Stimulated activated CD8-positive, alpha-beta memory T cell treated with anti-CD3 and anti-CD28 coated beads, Interleukin-7, amount 100 ng/mL, for 48 hours (primary cell): ENCODE measurements at places on chromosomes 16 and 17.

- DNase-seq = no peak
Measured at GRCh38 chr17:38341035-38341721, 2.6 kb downstream of the GPR179 start.

DNA sequence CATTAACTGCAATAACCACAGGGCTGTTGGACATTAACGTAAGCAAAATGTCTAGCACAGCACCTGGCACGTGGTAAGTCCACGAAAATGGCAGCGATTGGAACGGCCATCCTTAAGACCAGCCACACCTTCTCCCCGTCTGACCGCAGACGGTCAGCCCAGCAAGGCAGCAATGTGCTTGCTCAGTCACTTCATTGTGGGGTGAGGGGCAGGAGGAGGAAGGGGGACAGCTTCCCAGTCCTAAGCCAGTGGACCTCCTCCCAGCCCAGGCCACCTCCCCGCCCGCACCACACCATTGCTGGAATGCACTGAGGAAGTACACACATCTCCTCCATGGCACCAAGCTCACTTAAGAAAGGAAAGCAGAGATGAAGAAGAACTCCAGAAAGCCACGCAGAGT lies 8.6 kb upstream of the MYLK3 start:
- DNase-seq = no peak

DNA sequence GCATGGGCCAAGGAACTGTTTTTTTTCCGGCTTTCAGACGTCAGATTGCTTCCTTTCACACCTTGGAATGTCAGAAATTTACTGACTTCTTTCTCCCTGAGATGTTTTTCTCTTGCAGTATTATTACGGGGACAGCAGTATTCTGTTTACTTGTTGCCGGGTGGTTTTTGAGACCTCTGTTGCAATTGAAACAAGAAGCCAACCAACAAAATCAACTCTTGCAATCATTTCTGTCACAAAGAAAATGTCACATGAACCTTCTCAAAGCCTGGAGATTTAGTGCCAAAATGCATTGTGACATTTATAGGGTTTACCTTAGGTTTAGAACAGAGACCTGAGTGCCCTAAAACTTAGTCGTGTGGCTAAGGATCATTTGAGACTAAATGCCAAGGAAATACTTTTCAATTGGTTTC lies 174.3 kb downstream of the MAP2K6 start:
- no peak for DNase-seq

DNA sequence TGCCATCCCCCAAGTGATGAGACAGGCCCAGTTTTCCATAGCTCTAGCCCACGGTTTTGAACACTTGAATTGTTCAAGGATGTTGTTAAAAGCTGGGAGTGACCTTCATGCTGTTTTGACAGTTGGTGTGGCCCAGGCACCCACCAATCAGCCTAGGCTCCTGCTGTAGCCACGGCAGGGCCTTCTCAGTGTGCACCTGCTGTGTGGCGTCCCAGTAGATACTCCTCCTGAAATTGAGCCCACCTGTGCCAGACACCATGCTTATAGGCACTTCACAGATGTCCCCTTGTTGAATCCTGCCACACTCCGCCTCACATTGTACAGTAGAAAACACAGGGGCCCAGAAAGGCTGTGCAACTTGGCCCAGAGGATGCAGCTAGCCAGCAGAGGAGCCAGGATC lies 86.4 kb downstream of the SOCS1 start:
- no peak for DNase-seq

DNA sequence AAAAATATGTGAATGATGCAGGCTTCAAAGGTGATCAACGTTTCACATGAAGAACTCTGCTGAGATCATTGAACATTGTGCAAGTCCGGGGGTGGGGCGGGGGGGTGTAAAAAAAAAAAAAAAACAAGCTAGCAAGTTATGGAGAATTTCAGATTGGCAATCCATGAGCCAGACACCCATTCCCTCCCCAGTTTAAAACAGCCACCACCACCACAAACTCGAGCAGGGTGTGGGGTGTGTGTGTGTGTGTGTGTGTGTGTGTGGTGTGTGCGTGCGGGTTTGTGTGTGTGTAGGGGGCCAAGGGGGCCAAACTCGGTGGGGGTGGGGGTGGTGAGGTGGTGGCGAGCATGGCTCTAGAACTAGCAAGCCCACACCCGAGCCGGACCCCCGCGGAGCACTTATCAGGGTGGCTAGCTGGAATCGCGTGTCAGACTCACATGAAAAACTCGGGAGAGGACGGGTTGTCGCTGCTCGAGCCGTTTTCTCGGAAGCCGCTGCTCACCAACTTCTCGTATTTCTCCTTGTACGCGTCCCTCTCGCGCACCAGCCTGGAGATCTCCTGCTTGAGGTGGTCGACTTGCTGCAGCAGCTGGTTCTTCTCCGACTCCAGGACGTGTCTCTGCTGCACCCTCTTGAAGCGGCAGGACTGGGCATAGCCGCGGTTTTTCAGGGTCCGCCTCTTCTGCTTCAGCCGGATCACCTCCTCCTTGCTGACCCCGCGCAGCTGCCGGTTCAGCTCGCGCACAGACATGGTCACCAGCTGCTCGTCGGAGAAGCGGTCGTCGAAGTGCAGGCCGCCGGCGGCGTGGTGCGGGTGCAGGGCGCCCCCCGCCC lies 2.0 kb downstream of the MAF start:
- no peak for DNase-seq

- no peak for DNase-seq
Measured at GRCh38 chr16:23990507-23990906, 154.7 kb downstream of the PRKCB start.

DNA sequence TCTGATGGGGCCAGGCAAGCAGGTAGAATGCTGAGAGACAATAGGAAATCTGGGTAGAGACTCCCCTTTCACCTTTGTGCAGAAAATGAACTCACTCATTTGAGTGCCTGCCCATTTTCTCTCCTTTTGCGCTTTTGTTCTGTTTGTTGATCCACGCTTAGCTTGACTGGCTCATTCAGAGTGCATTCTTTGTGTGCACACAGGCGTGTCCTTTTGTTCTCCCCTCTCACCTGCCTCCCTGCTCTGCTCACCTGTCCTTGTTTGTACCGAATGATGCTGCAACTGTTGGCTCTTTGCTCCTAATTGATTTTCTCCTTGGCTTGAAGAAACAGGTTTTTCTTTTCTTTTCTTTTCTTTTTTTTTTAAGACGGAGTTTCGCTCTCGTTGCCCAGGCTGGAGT lies 15.8 kb downstream of the PGS1 start:
- DNase-seq = no peak

DNA sequence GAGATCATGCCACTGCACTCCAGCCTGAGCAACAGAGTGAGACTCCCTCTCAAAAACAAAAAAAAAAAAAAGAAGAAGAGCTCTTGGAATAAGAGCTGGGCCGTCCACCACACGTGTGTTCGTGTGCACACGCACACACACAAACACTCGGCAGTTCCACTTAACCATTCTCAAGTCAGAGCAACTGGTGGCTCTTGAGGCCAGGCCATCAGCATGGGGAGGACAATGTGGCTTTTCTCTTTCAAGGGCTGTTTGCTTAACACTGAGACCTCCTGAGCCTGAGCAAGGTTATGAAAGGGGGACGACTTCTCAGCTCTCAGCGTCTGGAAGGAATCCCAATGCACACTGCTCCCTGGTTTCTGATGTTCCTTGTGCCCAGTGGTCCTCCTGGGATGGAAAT lies 444.9 kb downstream of the SOX9 start:
- no peak for DNase-seq

DNA sequence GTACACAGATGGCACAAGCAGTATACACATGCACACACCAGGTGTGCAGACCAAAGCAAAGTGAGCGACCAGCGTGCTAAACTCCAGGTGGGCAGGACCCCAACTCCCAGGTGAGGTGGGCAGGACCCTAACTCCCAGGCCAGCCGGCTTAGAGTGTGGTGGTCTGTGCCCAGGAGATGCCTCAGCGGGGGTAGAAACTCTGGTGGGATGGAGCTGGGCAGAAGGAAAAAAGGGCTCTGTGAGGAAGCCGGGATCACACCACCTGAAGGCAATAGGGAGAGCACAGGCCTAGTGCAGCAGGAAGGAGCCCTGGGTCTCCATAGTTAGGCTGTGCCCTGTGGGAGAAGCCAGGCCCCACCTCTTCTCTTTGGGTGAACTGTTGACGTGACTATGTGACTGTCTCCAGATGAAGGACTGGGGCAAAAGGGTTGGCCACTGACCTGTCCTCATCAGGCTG lies 1.6 kb upstream of the FOXJ1 start:
- no peak for DNase-seq

GRCh38 chr17:10463402-10463801 lies 6.0 kb downstream of the MYH4 start:
- DNase-seq = no peak
